CD4-positive, alpha-beta T cell treated with Interleukin-21 for 1 hour (primary cell): ENCODE measurements at places on chromosomes 2 and 18.

- DNase-seq, result no peak
Measured at GRCh38 chr2:136154384-136154783, 36.4 kb upstream of the CXCR4 start.

DNA sequence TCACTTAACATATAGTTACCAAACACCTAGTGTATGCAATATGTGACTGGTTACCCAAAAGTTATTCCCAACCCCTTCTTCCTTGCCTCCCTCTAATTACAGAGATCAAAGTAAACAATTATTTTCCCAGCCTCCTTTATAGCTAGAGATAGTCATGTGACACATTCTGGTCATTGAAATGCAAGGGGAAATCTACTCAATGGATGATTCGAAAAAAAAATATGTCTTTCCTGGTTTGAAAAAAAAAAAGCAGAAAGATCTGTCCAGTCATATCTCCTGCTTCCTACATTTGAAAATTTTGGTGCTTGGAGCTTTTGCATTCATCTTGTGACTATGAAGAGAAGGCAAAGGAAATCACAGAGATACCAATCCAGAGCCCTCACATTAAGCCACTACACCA, 27.6 kb upstream of the UGP2 start:
- DNase-seq, result no peak

GRCh38 chr18:75066021-75066880, 142.7 kb downstream of the PTGR3 start:
- DNase-seq, result no peak

DNA sequence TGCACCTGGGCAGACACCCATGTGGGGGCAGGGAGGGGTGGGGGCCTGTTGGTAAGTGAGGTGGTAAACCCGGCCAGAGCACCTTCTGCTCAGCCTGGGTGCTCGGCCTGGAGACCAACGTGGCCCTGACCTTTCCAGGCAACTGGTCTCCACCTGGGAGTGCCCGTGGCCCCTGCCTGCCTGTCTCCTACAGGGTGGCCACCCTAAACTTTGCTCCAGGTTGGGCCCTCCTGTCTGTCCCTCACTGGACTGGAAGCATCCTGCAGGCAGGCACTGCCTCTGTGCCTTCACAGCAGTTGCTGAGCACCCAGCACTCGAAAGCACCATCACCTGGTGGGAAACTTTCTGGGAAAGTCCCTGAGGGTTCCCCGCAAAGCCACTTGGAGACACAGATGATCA, 171.3 kb downstream of the TWIST2 start:
- no peak for DNase-seq

- DNase-seq, result no peak
Measured at GRCh38 chr2:85342156-85342555, 12.2 kb downstream of the RETSAT start.

DNA sequence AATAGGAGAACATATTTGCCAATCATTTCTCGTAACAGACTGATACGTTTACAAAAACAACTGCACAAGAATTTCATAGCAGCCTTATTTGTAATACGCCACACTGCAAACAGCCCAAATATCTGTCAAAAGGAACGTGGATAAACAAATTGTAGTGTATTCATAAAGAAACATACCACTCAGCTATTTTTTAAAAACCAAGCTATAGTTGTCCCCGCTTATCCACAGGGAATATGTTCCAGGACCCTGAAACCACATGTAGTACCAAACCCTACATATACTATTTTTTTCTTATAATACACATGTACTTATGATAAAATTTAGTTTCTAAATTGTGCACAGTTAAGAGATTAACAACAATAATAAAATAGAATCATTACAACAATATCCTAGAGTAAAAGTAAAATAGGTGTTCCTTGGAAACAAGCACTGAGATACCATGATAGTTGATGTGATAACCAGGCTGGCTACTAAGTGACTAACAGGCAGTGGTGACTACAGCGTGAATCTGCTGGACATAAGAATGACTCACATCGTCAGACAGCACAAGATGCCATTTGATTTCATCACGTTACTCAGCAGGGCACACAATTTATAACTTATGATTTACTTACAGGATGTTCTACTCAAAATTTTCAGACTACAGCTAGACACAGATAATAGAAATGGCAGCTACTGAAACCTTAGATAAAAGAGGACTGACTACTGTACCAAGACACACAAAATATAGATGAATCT, 367.4 kb downstream of the NCKAP5 start:
- no peak for DNase-seq

- DNase-seq, result no peak
Measured at GRCh38 chr2:98911376-98912154, 24.5 kb downstream of the CRACDL start.

- no peak for DNase-seq
Measured at GRCh38 chr18:2900684-2901422, 54.0 kb downstream of the EMILIN2 start.
